ENCODE measurements at places on chromosomes 5 and 9.
A peak's percentile ranks its signal among the peaks of the same experiment; 100 is the strongest.

GRCh38 chr5:126694403-126694802, 82.5 kb upstream of the LMNB1 start:
- no peak for DNase-seq

DNA sequence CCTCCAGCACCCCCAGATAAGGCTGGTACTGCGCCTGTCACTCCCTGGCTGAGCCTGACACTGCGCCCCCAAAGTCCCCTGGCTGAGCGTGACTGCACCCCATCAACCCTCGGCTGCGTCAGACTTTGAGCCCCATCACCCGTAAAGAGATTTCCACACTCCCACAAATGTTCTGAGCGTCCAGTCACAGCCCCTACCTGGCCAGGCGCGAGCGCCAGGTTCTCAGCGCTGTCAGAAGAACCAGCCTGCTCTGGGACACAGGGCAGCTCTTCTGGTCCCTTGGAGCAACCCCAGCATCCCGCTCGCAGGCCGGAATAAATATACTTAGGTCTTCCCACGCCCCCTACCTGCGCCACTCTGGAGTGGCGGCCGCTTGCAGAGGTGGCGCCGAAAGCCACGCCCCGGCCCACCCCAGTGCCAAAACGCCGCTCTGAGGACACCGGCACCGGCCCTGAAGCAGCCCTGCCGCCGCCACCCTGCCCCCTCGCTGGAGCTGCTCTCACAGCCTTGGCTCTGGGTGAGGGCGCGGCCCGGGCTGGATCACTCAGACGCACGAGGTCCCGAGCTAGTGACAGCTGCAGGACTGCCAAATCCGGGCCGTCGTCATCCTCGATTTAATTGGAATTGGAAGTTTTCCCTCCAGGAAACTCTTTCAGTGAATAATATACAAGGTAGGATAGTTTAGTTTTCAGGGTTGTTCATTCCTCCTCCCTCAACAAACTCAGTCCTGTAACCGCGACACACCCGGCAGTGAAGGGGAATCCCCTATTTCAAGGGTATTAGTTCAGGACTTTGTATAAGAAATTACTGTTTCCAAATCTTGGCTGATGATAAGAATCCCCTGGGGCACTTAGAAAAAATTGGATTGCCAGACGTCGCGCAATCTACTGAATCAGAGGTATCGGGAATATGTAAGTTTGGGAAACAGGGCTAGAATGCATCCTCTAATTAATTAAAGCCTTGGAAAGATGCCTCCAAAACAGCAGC, 1.2 kb upstream of the CEMIP2 start:
- DNase-seq = peak; percentile 58

DNA sequence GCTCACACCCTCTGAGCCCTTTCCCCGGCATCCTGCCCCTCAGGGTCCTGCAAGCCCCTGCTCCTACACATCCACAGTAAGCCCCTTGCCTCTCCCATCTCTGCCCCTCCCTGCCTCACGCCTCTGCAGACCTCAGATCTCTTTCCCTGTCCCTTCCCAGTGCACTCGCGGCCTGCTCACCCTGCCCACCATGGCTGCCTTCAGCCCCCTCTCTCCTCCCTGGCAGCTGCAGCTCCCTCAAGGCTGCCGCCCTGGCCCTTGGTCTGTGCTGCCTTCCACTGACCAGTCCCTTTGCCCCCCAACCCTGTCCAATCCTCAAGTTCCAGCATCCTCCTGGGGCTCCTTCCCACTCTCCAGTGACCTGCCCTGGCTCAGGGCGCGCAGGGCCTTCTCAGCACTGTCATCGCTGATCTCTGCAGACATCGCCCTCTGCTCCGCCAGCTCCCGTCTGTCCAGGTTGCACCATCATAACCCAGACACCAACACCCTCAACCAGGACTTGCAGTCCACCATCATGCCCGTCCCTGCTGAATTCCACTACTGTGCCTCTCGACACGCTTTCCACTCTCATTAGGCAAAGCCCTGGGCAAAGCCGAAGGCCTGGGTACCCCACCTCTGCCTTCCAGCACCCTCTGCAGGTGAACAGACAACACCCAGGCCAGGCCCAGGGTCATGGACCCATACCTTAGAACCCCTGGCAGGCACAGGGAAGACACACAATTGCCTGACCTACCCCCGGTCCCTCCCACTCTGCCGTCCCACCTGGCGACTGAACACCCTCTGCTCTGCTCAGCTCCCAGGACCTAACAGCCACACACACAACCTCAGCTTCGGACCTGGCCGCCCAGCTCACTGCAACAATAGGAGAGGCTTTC, 97.8 kb upstream of the RUFY1 start:
- DNase-seq = no peak

- no peak for DNase-seq
Observed at GRCh38 chr5:92874790-92875189, 706.2 kb downstream of the NR2F1-AS1 start.

DNA sequence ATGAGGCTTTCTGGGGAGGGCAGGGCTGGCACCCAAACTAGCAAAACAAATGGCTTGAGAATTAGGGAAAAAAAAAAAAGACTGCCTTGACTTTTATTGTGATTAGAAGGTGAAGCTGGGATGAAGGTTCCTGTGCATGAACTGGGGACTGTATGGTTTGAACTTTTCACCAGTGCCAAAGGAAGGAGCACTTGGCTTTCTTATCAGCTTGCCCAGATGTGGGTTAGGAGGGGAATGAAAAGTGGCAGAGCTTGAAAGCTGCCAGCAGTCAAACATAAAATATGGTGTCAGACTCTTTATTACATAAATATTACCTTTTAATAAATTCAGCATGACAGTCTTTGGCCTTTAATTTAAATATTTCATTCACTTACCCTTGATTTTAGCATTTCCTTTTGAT, 182.5 kb downstream of the PSAT1 start:
- DNase-seq = no peak

DNA sequence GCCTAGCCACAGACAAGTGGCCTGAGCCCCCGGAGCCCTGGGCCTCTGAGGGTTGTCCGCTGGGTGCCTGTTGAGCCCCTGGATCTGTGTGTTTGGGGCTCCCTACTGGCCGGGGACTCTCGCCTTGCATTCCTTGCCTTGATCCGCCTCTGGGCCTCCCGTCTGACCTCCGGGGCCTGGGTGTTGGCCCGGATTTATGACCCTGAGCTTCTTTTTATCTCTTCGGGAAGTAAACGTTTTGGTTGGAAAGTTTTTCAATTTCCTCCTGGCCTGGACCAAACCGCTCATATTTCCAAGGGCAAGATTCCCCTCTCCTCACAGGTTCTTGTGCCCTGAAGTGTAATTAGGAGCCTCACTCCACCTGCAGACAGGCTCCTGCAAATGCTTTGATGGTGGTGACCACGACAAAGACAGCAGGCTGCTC, 69.3 kb upstream of the EGFLAM start:
- no peak for DNase-seq

DNA sequence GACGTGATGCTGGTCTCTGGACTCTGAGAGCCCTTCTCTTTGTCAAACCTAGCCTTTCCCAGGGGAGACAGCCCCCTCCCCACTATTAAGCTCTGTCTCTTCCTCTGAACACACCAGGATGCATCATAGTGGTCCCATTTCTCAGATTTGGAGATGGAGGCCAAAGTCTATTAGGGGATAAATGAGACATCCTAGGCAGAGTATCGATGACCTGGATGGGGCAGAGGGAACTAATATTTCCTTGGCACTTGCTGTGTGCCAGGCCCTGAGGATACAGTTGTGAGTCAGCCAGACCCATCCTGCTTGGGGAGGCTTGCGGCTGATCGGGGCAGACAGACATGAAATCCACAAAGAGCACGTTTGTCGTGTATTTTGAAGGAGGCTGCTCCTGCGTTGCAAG, 5.2 kb downstream of the DNM1 start:
- DNase-seq = no peak

DNA sequence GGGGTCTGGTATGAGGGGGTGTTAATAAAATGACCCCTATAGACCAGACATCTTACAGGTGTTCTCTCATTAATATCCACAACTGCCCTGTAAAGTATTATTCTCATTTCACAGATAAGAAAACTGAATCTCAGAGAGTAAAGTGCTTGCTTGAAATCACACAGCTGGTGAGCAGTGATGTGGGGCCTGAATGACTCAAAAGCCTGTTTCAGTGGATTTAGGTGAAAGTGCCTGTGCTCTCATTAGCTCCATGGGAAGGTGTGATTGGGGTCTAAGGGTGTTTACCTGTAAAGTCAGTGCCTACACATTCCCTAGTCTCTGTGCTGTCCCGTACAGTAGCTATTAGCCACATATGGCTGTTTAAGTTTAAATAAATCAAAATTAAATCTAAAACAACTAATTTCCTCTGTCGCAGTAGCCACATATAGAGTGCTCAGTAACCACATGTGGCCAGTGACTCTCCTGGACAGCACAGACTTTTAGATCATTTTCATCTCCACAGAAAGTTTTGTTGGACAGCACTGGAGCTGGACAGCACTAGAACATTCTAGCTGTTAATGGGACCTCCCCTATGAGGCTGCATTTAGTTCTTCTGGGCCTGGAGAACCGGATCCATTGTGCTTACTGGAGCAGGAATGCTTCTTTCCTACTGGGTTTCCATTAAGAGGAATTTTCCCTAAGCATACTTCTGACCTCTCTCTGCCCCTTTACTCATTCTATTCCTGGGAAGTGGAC, 52.5 kb upstream of the SEMA6A start:
- DNase-seq = no peak

GRCh38 chr9:5947912-5948311, 57.2 kb downstream of the MLANA start:
- no peak for DNase-seq

GRCh38 chr5:57626703-57627102, 144.1 kb upstream of the ACTBL2 start:
- DNase-seq = no peak

DNA sequence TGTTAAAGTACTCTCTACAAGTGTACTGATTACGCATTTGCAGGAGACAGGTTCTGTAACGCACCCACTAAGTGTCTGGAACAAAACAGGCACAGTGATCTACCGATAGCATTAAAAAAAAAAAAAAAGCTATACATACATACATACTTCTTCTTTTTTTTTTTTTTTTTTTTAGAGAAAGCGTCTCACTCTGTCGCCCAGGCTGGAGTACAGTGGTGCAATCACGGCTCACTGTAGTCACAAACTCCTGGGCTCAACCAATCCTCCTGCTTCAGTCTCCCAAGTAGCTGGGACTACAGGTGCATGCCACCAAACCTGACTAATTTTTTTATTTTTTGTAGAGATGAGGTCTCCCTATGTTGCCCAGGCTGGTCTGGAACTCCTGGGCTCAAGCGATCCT, 7.6 kb downstream of the KIF24 start:
- DNase-seq = no peak

- DNase-seq = no peak
Observed at GRCh38 chr5:128199104-128199503, 115.5 kb downstream of the SLC12A2 start.

DNA sequence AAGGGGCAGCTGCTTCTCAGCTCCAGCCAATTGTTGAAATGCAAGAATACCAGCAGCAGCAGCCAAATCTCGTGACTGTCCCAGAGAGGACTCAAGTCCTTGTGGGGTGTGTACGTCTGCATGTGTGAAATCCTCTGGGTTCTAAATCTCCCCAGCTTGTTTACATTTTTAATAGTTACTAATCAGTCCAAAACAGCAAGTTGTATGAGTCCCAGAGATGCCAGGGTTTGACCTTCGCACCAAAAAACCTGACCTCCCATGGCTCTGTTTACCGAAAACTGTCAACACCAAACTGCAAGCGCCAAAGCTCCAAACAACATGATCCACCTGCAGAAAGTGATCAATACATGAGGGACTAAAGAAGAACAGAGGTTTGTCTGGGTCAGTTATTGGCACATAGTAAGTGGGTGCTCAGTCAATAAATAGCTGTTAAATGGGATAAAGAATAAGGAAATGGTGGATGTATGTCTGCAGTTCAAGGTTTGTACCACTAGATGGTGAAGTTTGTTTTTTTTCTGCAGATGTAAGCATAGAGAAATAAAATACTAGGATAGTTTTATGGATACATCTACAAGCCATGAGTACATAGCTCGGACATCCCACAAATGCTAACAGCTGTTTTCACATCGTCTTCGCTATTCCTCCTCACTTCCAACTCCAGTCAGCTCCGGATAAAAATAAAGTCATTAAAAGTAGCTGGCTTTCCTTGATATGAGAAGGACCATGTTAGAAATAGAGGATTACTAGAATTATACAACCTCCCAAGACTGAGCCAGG, 85.3 kb upstream of the ADRB2 start:
- DNase-seq = no peak

DNA sequence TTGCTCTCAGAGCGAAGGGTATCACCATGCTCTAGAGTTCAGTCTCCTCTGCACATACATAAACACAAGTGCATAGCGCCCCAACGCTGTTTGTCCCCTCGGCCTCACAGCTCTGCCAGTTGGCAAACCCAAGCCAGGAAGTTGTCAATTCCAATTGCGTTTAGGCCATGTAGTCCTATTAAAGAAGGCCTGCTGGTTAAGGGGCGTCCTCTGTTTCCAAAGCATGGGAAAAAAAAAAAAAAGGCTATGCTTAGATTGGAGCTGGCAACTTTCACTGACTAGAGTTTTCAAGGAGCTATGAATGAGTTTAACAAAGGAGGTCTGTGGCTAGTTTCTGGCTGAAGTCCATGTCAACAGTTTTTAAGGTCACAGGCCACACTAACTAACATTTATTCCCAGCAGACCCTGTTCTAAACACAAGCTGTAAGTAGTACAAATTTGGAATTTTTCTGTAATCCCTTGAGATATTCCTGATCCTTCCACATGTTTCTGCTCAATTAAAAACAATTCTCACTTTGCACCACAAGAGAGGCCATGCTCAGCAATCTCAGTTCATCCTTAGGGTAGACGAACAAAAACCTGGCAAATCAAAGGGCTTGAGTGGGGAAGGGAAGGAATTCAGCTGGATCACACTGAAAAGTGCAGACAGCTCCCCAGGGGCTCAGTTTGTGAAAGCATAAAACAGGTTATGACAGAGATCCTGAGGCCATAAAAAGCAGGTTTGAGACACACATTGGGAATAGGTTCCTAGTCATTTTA, 187.7 kb downstream of the DENND1A start:
- DNase-seq = no peak

- peak; percentile 26 for DNase-seq
Observed at GRCh38 chr5:669111-669841, 23.9 kb downstream of the TPPP start.

GRCh38 chr9:89603767-89604665, 796 bp upstream of the GADD45G start:
- DNase-seq = no peak

- DNase-seq = no peak
Observed at GRCh38 chr5:144504929-144505577, 334.4 kb downstream of the KCTD16 start.

DNA sequence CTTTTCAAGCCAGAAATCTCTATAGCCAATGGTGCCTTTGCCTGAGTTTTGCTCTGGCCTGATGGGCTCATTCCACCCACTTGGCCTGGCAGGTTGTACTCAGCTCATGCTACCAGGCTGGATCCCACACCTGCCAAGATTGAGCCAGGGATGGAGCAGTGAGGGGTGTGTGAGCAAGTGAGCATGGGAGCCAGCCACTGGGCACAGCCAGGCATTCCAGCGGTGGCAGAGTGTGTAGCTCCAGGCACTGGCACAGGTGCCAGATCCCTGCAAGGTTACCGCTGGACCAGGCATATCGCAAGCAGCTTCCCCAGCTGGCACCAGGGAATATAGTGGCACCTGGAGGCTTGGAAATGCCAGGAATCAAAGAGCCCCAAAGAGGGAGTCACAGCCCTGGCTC, 2395.6 kb upstream of the C9orf72 start:
- no peak for DNase-seq

Measured in activated T-helper 1 cell treated with Interleukin-2 at 50 U/mL for 16 hours (primary cell).